NCI-H774 (cell line): ENCODE measurements at places on chromosomes 1 and 21.

DNA sequence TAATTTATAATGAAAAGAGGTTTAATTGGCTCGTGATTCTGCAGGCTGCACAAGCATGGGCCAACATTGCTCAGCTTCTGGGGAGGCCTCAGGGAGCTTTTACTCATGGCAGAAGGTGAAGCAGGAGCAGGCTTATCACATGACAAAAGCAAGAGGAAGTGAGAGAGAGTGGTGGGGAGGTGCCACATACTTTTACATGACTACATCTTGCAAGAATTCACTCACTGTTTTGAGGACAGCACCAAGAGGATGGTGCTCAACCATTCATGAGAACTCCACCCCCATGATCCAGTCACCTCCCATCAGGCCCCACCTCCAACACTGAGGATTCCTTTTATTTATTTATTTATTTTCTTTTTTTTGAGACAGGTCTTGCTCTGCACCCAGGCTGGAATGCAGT, 5.5 kb upstream of the PLEKHM2 start:
- no peak for DNase-seq

DNA sequence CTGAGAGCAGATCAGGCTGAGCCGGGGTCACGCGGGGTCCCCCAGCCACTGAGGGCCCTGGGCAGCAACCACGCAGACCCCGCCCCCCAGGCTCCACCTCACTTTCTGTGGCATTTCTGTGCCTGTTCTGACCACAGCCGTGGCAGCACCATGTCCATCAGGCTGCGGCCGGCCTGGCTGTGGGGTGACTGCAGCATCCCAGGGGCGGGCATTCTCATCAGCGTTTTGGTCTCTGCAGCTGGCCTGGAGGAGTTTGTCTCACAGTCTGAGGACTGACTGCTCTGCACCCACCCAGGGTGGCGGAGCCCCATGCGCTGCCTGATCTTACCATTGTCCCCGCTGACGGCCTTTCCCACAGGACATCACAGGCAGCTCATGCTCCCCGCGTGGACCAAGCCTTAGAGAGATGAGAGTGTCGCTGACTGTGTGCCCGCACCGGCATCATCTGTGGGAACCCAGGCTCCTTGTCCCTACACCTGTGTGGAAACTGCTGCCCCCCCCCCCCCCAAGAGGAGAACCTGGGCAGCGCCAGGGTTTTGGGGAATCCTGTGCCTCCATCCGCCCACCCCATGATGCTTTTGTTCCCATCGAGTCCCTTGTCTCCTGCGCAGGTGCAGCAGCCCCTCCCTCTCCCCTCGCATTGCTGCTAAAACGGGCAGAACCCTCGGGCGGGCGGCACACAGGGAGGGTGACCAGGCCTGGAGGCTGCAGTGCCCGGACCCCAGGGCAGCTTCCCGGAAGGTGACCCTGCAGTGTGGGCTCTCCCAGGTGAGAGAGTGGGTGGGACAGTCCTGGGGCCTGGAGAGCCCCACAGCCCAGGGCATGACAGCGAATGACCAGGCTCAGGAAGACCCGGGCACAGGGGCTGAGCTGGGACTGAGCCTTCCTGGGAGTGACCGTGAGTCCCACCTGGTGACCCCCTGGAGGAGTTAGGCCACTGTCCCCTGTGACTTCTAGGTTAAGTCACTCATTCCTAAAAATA, 1.8 kb downstream of the KRTAP10-1 start:
- no peak for DNase-seq

DNA sequence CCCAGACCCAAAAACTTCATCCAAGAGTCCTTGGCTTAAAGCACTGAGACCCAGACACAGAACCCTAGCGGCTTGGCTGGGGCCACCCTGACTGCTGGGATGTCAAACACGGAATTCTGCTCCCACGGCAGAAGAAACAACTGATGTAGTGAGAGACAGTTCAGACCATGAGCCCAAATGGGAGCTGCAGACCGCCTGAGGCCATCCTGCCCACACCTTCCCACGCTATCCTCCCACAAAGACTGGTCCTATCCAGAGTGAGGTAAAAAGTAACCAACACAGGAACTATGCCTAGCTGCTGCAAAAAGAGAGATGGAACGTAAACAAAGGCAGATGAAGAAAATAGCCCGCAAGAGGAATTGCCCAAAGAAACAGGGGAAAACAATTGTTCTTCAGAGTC, 203.3 kb downstream of the PTPRU start:
- no peak for DNase-seq

GRCh38 chr1:246169019-246169418, 338.1 kb downstream of the SMYD3 start:
- DNase-seq = no peak
